ENCODE measurements at places on chromosomes 2 and 18.

- no peak for DNase-seq
These were observed at the start of gene APOB for GRCh38 chr2:21043744-21044532. Gene APOB (minus strand): TSS chr2:21044073. CDS start chr2:21043945, 128 bp downstream.

DNA sequence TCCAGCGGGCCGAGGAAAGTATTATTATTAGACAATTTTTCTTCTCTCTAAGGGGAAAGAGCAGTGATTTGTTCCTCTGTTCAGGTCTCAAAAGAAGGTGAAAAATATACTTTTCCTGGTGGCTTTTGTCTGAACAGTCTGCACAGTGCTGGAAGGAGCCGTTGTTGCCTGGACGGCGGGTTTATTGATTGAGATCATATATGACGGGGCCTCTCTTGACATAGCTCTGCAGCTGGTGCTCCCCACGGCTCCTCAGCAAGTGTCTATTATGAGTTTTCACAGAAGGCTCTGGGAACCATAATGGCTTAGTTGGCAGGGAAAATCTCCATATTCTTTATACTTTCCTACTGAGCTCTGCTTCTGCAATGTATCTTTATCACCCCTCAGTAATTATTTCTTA lies 42.9 kb downstream of the FSHR start:
- DNase-seq: no peak

- no peak for DNase-seq
These were observed 115.8 kb upstream of the ZFP36L2 start for GRCh38 chr2:43341959-43342757.

GRCh38 chr18:52426041-52426440 lies 86.0 kb downstream of the DCC start:
- DNase-seq: no peak

DNA sequence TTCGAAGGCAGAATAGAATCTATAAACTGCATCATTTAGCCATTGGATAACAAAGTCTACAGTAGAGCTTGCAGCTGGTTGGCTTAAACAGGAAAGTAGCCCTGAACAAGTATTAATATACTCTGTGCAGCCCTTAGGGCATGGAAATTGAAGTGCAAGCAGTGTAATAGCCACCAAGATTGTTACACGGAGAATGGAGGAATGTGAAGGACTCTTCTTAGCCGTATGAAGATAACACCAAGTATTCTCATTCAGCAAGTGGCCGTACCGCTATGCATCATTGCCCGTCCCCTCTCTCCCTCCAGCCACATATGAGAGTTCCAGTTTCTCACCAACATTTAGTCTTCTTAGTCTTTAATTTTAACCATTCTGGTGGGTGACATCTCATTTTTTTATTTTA lies 40.5 kb downstream of the ANKRD12 start:
- DNase-seq: no peak

DNA sequence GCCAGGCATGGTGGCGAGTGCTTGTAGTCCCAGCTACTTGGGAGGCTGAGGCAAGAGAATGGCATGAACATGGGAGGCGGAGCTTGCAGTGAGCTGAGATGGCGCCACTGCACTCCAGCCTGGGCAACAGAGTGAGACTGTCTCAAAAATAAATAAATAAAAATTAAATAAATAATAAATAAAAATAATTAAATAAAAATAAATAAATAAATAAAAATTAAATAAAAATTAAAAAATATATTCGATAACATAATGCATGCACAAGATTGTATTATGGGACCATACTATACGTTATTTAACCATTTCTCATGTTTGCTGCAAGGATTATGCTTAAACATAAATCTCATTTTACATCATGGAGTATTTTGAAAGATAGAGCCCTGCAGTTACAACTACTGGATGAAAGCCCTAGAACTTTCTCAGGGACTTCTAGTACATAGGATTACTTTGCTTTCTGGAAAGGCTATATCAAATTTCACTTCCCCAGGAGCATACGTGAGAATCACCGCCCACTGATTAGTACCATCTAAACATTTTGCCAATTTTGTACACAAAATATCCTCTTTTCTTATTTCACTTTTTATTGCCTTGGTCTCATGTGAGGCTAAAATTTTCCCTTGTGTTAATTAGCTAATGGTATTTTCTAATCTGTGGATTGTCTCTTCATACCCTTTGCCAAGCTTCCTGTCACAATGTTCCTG lies 234.3 kb upstream of the LYPD1 start:
- DNase-seq: no peak

Measured in epithelial cell of prostate (primary cell).